ENCODE measurements at places on chromosomes 7 and 10.

GRCh38 chr7:31948029-31948428 lies 122.2 kb downstream of the PDE1C start:
- DNase-seq = no peak

DNA sequence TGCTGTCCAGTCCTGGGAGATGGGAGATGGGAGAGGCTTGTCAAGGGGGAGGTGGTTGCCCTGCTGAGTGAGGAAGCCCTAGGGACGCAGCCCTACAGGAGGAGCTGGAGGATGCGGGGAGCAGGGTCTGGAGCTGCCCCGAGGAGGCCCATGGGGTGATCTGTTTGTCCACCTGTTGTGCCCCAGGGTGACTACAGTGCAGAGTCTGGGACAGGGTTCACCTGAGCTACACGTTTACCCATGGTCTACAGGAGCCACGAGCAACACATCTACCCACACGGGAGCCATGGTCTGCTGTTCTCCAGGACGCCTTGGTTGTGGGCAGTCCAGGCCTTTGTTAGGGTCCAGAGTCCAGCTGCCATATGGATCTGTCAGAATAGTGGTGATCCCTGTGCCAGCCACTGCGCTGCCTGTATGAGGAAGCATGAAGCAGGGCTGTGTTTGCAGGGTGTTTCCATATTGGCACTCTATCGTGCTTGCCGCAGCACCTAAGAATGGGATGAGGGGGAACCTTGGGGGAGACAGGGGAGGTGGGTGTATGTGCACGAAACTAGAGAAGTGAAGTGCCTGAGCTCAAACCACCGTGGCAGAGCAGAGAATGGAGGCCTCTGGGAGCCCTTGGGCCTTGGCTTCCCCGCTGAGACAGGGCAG lies 23.7 kb downstream of the ZNF775 start:
- DNase-seq = no peak

DNA sequence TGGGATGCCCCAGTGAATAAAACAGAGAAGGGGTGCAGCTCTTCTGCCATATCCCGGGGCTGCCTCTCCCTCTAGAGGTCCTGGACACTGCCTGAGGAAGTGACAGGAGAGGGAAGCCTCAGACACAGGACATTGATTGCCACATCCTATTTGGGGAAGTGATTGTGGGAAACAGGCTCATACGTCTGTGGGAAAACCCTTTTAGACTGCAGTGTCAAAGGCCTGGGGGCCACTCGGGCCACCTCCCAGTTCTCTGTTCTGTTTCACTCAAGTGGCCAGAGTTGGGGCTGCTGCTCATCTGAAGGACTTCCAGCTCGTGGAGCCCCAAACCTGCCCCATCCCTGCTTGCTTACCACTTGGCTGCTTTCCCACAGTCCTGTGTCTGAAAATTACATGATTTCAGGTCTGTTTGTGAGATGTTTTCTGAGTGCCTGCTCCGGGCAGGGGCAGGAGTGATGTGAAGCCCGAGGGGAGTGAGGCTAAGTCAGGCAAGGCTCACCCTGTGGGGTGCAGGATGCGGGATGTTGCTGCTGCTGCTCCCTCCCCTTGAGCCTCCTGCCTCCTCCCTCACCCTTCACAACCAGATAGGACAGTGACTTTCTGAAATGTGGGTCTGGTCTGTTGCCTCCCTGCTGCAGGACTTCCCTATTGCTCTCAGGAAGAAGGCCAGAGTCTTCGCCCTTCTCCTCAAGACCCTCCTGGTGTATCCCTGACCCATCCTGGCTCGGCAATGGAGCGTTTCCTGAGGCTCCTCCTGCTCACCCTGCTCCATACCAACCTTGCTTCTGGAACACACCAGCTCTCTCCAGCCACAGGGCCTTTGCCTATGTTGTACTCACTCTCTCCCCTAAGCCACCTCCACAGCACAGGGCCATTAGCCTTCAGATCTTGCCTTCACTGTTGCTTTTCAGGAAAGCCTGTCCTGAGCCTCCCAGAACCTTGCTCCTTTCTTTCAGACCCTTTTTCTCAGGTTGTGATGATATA lies 58.4 kb downstream of the NEURL1 start:
- no peak for DNase-seq

DNA sequence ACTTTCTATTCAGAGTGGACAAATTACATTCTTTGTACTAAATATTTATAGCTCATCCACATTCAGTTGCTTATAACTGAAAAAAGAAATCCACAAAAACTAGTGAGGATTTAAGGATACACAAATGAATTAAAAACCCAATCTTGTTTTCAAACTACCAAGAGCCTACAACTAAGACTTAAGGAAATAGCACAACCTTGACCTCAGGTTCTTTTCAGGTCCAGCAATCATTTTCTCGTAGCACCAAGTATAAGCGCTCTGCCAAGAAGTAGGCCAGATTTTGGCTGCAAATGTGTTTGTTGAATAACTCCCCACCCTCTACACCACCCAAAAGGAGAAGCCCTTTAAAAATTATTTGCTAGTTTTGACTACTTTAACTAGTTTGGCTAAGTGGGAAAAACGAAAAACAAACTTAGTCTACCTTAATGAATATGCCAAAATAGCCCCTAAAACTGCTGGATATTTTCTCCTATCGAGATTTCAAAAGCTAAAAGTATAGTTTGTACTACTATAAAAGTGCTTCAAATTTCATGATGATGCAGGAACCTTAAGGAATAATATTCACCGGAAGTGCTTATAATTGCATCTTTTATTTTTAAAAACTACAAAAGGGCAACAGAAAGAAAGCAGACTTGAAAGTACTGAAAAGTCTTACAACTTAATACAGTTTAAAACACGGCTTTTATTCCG lies 2.7 kb upstream of the KMT2E start:
- DNase-seq = no peak

DNA sequence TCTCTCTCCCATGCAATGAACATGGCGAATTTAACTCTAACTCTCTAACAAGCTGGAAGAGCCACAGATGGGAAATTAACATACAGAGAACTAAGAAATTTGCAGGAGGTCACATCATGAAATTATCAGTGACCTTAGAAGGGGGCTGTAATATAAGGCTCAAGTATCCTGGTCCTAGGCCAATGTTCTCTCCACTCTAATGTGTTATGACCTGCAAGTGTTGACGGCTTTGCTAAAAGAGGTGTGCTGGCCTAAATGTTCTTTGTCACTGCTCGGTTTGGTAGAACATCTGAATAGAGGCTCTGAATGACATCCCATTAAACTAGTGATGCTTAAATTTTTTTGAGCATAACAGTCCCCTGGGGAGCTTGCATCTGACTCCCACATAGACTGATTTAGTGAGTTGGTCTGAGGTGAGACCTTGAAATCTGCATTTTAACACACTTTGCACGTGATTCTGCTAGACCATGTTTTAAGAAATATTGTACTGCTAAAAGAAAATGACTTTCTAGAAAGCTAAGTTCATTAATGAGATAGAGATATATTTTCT lies 129.3 kb downstream of the GFRA1 start:
- DNase-seq = no peak

DNA sequence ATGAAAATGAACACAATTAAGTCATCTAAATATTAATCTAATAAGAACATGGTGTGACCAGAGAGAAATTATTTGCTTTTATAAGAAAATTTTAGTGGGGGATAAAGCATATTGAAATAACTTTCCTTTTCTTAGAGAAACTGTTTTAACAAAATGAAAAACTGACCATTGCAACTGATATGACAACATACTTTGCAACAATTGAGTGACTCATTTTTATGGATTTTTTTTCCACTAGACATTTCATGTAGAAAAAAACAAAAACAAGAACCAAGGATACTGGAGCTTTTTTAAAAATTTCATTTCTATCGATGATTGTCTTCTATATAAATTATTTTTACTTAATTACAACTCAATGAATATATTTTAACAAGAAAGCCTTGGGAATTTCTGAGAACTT lies 90.0 kb downstream of the C1GALT1 start:
- DNase-seq = no peak

DNA sequence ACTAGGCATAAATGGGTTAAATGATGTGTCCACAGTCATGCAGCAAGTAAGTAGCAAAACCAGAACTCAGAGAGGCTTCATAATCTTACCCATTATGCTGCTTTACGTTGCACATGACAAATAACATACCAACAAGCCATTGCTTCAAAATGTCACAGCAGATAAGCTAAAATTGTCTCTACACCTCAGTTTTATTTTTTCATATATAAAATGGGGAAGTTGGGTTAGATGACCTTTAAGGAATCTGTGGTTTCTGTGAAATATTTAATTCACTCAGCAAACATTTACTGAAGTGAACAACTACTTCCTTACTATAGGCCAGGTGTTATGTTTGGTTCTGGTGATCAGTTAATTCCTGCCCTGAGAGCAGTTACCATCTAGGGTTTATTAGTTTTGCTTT lies 2.2 kb upstream of the ASCC1 start:
- DNase-seq = no peak
